Retina (tissue), 1 donor: ENCODE measurements at places on chromosomes 1 and 21.

GRCh38 chr21:41228006-41228370 is 60.0 kb downstream of the BACE2 start:
- DNase-seq, result no peak

GRCh38 chr1:221449801-221450470 is 292.0 kb downstream of the DUSP10 start:
- DNase-seq, result no peak

- no peak for DNase-seq
These were observed 251.3 kb upstream of the FGGY start for GRCh38 chr1:59045636-59046035.

DNA sequence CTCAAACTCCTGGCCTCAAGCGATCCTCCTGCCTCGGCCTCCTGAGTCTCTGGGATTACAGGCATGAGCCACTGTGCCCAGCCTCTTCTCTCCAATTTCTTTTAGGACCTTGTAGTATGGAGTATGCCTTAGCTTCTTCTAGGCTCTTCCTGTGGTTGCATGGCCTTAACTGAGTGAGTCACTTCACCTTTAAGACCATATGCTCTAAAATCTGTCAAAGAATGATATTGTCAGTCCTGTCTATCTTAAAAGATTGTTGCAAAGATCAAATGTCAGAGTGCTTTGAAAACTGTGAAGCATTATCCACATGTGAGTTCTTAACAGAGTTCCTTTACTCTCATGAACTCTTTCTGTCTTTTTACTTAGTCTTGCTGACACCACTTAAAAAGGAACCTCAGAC is 37.2 kb downstream of the ATP2B4 start:
- no peak for DNase-seq

DNA sequence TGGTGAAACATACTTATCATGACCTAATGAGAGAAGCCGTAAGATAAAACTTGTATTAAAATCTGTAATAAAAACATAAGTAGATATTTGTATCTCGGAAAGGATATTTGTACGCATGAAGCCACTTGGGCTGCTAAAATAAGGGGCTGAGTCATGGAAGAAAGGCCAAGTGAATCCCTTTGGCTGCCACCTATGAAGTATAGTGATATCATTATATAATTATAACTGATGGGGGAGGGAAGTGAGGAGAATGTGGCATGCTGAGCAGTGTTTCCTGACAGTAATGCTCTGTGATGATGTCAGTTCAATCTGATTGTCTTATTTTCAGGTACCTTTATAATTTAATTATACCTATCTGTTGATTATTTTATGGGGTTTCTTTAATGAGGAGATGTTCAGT is 13.6 kb downstream of the RWDD3 start:
- DNase-seq, result no peak

GRCh38 chr1:12480041-12480440 is 138.0 kb downstream of the DHRS3 start:
- no peak for DNase-seq

DNA sequence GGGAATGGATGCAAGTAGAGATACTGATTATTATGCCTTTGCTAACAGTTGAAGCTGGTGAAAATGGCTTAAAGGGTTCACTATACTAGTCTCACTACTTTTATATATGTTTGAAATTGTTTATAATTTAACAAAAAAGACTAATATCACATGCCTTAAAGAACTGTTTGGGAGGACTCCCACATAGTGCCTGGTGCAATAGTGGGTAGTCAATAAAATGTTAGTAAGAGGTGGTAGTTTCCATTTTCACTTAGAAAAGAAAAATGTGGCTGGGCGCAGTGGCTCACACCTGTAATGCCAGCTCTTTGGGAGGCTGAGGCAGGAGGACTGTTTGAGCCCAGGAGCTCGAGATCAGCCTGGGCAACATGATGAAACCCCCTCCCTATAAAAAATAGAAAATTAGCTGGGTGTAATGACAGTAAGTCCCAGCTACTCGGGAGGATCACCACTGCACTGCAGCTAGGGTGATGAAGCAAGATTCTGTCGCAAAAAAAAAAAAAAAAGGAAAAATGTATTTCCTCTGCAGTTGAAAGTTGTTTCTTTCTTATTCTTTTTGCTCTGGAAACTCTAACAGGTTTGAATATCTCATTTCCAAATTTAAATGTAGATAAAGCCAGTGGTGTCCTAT is 24.5 kb downstream of the C21orf91 start:
- DNase-seq, result no peak

DNA sequence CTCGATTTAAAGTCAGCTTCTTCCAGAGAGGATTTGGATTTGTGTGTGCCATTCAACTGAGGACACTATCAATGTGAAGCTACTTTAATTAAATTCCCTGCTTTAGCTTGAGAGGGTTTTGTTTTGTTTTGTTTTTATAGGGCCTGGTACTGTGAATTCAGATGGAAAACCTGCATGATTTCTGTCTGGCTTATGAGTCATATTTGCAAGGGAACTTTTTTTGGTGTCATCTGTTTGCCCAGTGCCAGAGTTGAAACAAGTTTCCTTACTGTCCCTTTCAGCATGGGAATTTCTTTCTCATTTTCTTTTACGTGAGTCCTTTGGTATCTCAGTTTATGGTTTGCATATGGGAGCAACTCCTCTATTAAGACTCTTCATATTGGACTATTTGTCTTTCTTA is 194.6 kb downstream of the GREM2 start:
- DNase-seq, result no peak

GRCh38 chr1:40745176-40745575 is 38.4 kb upstream of the KCNQ4 start:
- no peak for DNase-seq

DNA sequence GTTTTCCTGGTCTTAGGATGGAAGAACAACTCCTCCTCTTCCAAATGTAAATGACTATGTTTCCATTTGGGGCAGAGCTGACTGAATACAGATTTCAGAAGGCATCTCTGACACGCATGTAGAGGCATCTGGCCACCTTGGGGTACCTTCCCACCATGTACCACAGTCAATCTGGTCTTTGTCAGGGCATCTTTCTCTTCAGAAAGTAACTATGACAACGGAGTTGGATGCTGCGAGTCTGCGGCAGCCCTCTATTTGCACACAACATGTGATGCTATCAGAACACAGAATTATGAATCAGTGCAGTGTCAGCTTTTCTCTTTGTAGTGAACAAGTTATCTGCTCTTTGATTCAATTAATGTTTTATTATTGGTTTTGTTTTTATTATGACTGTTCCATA is 94.7 kb downstream of the TSEN15 start:
- DNase-seq, result no peak

DNA sequence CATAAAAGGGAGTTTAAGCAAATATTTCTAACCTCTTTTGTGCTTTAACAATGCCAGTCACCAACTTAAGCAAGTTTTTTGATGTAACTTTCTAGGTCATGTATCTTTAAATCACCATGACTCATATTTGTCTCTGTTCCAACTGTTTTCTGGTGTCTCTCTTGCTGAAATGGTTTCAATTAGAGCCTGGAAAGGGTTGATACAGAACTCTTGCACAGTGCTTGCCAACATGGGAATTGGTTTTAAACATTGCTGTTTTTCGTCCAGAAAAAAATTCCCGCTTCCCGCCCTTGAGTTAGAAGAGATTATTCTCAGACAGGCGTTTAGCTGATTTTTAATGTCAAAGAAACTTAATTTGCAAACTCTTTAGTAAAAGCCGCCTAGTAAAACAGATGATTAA is 46.4 kb upstream of the SLC22A15 start:
- DNase-seq, result no peak

- peak; percentile 14 for DNase-seq
These were observed 19.2 kb downstream of the NFYC start for GRCh38 chr1:40710581-40711315.

- DNase-seq, result no peak
These were observed 145.9 kb upstream of the KAZN start for GRCh38 chr1:14452551-14452950.

GRCh38 chr1:21205416-21205815 is 28.7 kb upstream of the EIF4G3 start:
- no peak for DNase-seq

DNA sequence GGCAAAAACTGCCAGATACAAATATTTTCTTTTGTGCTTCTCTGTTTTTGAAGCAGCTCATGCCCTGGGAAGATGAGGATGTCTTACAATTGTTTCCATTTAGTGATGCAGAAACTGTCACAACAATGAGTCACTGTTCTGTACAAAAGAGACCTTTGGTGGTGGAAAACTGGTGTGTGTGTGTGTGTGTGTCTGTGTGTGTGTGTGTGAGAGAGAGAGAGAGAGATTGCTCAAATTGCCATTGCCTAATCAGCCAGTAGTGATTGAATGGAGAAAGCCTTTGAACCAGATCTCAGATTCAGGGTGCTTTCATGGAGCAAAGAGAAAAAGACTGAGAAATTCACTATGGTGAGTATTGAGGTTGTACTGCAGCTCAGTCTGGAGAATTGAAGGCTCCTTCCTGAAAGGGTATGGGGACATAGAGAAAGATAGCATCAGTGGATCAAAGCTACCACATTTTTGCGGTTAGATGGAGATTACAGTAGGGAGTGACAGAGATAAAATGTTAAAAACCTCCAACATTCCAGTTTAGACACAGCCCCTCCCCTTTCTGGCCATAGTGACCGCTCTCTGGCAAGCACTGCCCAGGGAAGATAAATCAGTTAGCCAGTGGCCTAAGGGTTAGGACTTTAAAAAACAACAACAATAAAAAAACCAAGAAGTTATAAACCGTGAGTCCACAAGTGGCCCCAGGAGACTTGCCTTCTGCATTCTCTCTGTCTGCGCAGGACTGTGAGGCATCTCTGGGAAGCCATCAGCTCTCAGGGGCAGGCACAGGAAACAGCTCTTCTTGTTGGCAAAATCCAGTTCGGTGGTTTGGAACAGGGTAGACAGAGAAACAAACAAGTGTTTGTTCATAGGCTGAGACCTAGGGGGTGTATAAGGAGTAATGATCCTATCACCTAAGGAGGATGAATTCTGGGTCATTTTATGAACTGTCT is 406.5 kb downstream of the DUSP10 start:
- DNase-seq, result peak; percentile 73

DNA sequence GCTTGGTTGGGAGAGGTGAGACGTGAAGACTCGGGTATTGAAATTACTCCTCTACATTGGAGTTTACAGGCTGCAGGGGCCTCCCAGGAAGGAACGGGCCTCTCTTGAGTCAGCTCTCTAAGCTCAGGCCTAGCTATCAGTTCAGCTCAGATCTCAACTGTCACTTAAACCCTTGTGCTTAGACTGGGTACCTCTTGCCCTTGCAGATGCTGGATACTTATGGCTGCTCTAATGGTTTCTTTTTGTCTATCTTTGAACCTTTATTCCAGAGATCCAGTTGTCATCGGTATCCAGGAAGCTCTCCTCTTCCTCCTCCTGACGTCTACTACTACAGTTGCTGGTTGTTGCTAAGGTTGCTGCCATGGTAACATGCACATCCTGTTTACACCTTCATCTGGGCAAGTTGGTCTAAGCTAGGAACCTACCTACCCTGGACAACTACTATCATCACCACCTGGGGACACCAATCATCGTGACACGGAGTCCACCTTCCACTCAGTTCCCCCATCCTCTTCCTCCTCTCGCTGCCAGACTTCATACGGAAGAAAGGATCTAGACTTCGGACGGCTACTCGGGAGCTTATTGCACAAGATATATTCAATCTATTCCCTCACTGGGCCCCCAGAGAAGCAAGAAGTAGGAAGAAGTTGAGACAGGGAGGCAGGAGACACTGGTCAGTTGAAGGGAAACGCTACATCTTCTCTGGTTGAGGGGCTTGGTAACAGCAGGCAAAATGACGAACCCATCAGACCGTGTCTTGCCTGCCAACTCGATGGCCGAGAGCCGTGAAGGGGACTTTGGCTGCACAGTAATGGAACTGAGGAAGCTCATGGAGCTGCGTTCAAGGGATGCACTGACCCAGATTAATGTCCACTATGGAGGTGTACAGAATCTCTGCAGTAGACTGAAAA is 56.1 kb downstream of the ATP2B4 start:
- no peak for DNase-seq

DNA sequence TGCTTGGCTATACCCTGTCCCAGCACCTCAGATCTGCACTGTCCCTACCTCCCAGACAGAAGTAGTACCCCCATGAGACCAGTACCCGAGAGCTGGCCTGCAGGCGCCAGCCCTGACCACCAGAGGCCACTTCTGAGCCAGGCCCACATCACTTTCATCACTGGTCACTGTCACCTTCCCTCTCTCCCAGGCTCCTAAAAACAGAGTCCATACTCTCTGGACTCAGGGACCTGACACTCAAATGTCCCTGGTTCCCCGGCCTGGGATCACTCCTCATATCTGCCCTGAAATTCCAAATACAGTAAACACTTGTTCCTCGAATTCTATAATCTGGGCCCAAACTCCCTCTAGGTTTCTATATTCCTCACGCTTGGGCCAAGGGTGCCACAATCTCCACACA is 18.7 kb downstream of the TMEM53 start:
- DNase-seq, result peak; percentile 38

GRCh38 chr21:15686506-15686905 is 43.3 kb upstream of the USP25 start:
- no peak for DNase-seq

- no peak for DNase-seq
These were observed 694 bp upstream of the MRPL9 start for GRCh38 chr1:151763990-151764389.
